ENCODE measurements at places on chromosomes 13 and 19.

DNA sequence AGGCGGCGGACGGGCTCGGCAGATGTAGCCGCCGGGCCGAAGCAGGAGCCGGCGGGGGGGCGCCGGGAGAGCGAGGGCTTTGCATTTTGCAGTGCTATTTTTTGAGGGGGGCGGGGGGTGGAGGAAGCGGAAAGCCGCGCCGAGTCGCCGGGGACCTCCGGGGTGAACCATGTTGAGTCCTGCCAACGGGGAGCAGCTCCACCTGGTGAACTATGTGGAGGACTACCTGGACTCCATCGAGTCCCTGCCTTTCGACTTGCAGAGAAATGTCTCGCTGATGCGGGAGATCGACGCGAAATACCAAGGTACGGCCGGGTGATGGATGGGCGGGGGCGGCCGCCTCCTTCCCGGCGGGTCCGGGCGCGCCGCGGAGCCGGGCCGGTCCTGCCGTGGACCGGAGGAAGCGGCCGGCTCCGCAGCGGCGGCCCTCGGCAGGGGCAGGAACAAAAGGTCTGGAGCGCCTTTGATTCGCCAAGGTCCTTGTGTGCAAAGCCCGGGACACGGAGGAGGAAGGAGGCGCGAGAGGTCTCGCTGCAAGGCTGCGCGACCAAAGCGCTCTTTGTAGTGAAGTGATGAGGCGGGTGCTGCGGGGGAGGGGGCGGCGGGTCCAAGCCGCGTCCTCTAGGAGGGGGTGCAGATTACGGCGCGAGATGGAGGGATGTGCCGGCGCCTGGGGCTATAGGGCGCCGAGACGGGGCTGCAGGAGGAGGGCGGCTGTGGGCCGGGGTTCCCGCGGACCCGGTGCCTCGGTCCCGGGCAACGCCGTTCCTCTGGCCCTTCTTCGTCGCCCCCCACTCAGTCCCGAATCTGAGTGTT is 689 bp downstream of the ING1 start:
- DNase-seq: peak; percentile 58

GRCh38 chr13:78777976-78778375 is 119.0 kb upstream of the OBI1 start:
- no peak for DNase-seq

DNA sequence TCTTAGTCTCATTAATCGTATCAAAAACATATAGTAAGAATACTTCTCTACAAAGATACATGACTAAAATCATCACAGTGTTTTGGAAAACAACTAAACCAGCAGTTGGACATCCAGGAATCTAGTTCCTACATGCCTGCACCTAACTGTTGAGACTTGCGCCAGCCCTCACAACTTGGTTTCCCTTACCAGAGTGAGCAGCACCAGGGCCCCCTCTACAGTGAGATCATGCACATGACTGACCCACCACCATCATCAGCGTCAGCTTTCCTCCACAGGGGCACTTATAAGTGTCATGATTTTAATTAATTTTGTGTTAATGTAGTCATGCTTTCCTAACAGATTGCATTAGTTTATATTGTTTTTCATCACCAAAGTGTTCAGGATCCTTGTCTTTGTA is 1322.0 kb downstream of the EFNB2 start:
- no peak for DNase-seq

GRCh38 chr19:38172001-38172400 is 52.0 kb downstream of the DPF1 start:
- no peak for DNase-seq

- DNase-seq: peak; percentile 98
These were observed 563 bp upstream of the TOMM40 start for GRCh38 chr19:44890366-44891015.

GRCh38 chr19:51607077-51607476 is 23.1 kb downstream of the SIGLEC5 start:
- no peak for DNase-seq

- no peak for DNase-seq
These were observed 277.5 kb downstream of the DNAJC15 start for GRCh38 chr13:43300865-43301264.

DNA sequence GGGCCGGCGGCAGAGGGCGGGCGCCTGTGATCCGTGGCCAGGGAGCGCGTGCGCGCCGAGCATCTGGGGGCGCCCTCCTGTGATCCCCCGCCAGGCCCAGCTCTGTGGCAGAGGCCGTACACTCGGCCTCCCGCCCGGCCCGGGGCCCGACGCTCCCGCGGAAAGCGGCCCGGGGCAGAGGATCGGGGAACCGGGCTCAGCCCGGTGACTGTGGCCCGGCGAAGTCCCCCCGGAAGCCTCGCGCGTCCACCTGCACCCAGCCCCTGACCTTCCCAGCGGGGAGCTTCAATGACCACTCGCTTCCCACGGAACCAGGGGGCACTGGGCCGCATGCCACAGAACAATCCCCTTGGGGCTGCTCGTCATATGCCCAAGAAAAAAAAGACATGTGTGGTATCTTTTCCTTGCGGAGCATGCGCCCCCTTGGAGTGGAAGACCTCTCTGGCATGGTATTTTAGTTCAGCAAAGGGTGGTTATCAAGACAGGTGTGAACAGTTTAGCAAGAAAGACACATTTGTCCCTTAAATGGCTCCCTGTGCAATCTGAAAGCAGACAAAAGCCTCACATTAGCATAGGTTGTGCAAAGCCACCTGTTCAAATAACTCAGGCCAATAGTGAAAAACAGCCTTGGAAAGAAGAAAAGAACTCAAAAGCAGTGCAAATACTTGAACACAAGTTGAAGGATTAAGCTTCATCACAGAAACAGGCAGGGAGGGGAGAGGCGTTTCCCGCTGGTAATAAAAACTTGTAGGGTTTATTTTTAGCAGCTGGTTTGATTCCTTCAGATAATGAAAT is 290.9 kb upstream of the SOX21 start:
- no peak for DNase-seq

DNA sequence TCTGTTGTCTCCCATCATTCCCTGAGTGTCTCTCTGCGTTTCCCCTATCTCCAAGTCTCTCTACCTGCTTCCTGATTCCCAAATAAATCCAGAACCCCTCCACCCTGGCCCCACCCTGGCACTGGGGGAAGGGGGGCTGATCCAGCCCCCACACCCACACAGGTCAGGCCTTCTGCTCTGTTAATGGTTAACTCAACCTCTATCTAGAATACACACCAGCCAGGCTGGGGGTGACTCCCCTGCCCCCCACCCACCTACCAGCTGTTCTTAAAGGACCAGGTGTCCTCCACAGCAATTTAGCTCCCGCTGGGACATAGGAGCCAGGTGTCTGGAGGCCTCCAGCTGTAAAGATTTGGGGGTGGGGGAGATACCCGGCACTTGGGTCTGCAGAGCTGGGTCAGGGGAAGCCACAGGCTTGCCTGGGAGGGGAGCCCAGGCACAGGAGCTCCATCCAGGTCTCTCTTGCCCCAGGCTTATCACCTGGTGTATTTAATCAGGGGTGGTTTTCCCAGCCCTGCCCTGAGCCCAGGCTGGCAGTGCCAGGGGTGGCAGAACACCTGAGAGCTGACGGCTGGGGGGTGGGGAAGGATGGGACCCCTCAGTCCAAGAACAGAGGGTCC is 3.9 kb downstream of the IRF2BP1 start:
- DNase-seq: peak; percentile 15

- no peak for DNase-seq
These were observed 9.9 kb downstream of the ZNF112 start for GRCh38 chr19:44346556-44346955.

DNA sequence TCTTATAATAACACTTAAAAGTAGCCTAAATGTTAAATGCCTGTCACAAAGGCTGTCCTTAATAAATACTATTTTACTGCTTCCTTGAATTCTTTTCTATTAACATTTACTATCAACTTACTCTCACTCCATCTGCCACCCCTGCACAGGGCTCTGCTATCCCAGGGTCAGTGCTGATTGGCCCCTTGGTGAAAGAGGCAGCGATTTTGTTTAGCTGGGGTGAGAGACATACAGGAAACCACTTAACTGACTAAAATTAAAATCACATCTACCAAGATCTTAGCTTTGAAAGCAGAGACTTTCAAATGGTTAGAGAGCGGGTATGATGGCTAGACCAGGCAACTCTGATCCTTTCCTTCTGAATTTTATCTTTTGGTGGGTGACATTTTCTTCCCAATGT is 149.9 kb upstream of the HTR2A start:
- DNase-seq: no peak

DNA sequence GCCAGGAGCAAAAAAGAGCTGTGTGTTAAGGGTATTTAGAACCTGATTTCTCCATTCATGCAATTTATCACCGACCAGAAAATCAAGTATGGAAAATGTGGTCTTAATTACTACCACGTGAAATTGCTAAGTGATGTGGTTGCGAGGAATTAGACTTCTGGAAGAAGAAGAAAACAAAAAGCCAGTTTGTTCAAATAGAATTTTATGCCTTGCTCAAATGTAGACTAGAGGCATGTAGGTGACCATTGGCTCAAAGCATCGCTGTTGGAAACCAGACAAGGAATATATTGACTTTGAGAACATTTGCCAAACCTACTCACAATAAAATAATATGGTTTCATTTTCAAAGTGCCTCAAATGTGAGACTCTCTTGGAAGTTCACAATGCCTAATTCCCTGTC is 57.3 kb upstream of the LRCH1 start:
- DNase-seq: no peak

- no peak for DNase-seq
These were observed 12.2 kb downstream of the TMEM160 start for GRCh38 chr19:47036097-47036651.

DNA sequence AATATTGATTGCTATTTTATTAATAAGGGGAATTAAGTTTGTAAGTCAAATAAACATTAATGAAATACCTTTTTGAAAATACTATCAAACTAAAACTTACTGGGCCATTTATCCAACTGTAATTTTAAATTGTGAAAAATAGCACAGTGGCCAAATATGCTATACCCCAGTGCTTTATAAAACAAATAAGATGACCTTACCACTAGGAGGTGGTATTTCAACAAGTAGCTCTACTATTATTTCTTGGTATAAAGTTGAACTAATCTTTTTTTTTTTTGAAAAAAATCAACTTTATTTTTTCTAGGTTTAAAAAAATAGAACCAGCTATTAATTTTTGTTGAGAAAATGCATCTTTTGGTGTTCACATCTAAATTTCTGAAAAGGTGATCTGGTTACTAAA is 14.7 kb downstream of the LACC1 start:
- no peak for DNase-seq

- peak; percentile 36 for DNase-seq
These were observed 214.0 kb upstream of the SOX1 start for GRCh38 chr13:111852725-111853518.

GRCh38 chr19:40442328-40443130 is 1.6 kb downstream of the SERTAD3 start:
- no peak for DNase-seq

GRCh38 chr13:113150550-113151365 is 7.7 kb upstream of the PROZ start:
- DNase-seq: no peak

DNA sequence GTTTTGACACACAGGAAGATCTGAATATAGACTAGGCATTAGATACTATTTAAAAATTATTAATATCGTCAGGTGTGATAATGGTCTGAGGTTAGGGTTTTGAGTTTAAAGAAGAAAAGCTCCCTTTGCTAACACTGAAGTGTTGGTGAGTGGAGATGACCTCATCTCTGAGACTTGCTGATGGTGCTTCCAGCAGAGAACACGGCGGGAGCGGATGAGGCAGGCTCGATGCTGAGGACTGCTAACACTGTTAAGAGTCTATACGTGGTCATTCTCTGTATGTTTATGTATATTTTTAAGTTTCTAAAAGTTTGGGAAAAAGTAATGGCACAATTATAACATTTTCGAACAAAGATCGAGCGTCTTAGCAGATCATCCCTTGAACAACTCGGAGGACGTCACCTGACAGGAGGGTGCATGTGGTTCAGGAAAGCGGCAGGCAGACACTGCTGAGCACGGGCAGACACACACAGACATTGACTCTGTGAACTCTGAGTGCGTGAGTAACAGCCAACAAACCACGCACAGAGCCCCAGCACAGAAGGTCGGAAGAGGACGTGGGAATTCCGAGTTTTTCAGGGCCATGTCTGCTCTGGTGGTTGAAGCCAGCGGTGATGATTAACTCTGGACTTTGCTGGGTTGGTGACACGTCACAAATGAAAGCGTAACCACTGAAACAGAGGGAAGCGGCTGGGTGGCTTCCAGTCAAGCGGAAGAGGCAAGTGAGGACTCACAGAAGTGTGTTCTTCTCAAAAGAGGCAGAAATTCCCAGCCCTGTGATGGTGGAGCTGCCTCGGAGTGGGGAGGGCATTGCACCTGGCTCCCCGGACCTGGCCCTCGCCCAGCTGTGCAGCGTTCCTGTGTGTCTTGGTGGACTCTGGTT is 91.9 kb upstream of the TEX29 start:
- no peak for DNase-seq

DNA sequence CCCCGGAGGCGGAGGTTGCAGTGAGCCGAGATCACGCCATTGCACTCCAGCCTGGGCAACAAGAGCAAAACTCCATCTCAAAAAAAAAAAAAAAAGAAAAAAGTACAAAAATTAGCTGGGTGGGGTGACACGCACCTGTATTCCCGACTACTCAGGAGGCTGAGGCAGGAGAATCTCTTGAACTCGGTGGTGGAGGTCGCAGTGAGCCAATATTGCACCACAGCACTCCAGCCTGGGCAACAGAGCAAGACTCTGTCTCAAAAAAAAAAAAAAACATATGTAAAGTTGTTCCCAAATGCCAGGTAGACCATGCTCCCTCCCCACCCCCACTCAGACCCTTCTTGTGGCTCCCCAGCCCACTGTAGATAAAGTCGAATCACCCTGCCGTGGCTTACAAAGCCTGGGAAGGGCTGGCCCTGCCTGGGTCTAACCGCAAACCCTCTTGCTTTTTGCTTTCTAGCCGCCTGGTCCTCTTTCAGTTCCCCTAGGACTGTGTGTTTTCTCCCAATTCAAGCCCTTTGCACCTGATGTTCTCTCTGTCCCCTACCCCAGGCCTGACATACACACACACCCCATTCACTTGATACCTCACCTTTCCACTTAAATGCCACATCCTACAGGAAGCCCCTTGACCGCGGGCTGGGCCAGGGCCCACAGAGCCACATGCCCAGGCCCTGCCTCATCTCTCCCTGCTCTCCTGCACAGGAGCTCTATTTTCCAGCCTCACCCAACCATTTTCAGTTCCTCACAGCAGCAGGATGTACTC is 34.4 kb downstream of the MAP4K1 start:
- no peak for DNase-seq

DNA sequence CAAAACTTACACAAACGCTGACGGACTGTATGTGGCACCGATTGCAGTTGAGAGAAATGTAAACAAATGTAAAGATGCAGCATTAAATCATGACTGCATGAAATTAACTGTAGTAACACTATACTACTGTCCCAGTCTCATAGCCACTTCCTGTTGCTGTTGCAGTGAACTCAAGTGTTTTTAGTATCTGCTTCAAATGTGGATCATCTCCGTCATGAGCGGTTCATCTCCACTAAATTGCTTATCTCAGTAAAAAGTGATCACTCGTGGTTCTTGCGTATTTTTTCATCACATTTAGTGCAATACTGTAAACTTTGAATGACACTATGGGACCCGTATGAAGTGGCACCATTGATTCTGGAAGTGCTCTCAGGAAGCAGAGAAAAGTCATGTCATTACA is 60.3 kb upstream of the RNF113B start:
- DNase-seq: no peak

DNA sequence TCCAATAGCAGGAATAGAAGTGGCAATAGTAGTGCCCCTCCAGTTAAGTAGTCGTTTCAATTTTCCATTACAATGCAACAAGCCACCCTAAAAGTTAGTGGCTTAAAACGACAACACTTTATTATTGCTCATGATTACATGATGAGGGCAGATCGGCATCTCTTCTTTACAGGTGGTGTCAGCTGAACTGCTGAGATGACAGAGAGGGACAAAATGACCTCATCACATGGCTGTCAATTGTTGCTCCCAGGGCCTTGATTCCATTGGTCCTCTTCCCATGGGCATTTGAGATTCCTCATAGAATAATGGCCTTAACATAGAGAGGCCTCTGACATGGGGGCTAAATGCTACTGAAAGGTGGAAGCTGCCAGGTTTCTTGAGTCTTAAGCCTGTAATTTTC is 679.8 kb upstream of the KLHL1 start:
- DNase-seq: no peak
